Stimulated activated CD8-positive, alpha-beta memory T cell treated with anti-CD3 and anti-CD28 coated beads, Interleukin-7, amount 100 ng/mL, for 1 hour (primary cell): ENCODE measurements at places on chromosomes 11 and 22.

GRCh38 chr22:26576026-26576680 lies 13.8 kb downstream of the TPST2 start:
- no peak for DNase-seq

DNA sequence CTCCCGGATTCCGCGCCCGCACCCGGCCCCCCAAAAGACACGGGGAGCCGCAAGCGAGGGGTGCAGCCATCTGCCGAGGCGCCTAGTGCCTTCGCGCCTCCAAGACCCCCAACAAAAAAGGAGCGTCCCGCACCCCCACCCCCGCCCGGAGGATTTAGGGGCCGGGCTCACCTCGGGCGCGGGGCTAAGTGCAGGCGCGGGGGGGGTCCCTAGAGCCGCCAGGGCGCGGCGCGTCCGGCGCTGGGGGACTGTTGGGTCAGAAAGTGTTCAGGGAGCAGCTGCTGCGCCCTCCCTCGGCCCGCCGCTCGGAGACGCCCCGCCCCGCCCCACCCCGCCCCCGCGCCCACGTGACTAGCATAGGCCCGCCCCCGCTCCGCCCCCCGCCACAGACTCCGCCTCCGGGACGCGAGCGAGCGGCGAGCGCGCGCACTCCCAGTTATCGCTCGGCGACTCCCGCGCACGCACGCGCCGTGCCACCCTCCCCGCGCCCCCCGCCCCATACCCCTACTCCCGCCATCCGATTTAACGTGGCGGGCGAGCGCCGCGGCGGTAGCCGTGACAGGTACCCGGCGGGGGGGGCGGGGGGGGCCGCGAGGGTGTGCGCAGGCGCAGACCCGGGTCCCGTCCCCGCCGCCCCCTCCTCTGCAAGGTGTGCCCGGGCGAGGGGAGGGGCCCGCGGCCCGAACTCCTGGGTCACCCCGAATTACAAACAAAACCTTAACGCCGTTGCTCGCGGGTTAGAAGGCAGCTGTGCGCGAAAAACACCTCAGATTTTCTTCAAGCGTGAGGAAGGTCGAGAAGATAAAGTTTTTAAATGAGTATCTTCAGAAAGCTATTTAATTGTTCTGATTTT lies 56.2 kb downstream of the KCNJ4 start:
- peak; percentile 79 for DNase-seq

- DNase-seq: no peak
Observed at GRCh38 chr11:38252620-38253019, 1654.6 kb upstream of the RAG2 start.

- DNase-seq: no peak
Observed at GRCh38 chr22:38953091-38953490, 4.3 kb upstream of the APOBEC3A start.

DNA sequence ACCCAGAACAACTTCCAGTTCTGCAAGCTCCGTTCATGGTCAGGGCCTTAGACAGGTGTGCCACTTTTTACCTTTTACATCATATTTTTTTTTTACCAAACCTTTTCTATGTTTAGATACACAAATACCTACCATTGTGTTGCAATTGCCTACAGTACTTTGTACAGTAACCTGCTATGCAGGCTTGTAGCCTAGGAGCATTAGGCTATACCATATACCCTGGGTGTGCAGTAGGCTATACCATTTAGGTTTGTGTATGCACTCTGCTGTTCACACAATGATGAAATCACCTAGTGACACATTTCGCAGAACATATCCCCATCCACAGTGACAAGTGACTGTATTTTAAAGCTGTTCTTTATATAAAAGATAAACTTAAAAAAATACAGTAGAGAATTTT lies 29.6 kb downstream of the APIP start:
- DNase-seq: no peak

DNA sequence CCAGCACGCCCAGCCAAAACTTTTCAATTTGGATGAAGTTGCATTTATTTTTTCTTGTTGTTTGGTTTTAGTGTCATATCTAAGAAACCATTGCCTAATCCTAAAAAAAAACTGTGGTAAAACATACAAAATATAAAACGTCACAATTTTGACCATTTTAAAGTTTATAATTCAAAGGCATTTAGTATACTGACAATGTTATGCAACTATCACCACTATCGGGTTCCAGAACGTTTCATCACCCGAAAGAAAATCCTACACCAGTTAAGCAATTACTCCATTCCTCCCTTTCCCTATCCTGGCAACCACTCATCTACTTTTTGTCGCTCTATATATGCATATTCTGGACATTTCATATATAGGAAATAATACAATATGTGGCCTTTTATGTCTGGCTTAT lies 30.5 kb upstream of the PHOX2A start:
- DNase-seq: no peak

DNA sequence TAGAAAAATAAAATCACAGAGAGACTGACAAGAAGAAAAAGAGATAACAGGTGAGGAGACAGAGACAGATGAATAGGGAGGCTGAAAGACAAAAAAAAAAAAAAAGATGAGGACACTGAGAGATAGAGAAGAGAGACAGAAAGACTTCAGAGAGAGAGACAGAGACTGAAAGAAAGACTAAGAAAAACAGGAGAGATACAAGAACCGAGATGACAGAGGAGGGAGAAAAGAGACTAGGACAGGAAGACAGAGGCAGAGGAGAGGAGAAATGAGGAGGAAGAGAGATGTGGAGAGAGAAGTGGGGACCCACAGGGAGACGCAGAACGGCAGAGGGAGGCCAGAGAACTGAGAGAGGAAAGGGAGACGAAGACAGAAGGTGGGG lies 771 bp downstream of the GPR83 start:
- no peak for DNase-seq

DNA sequence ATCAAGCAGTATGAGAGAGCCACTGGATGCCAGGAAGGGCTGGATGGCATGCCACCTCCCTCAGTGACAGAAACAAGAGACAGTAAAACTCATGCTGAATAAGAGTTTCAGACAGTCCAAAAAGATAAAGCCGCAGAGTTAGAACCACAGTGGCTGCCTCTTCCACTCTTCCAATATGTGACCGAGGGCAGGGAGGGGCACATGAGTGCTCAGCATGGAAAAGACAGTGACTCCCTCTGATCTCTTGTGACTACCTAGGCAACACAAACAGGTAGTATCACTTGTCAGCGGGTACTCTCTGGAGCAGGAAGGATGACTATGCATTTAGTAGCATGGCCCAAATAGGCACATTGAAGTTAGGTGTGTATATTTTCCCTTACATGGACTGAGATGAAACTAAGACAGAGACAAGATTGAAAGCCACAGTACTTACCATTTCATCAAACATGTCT lies 295.4 kb downstream of the CADM1 start:
- DNase-seq: no peak

DNA sequence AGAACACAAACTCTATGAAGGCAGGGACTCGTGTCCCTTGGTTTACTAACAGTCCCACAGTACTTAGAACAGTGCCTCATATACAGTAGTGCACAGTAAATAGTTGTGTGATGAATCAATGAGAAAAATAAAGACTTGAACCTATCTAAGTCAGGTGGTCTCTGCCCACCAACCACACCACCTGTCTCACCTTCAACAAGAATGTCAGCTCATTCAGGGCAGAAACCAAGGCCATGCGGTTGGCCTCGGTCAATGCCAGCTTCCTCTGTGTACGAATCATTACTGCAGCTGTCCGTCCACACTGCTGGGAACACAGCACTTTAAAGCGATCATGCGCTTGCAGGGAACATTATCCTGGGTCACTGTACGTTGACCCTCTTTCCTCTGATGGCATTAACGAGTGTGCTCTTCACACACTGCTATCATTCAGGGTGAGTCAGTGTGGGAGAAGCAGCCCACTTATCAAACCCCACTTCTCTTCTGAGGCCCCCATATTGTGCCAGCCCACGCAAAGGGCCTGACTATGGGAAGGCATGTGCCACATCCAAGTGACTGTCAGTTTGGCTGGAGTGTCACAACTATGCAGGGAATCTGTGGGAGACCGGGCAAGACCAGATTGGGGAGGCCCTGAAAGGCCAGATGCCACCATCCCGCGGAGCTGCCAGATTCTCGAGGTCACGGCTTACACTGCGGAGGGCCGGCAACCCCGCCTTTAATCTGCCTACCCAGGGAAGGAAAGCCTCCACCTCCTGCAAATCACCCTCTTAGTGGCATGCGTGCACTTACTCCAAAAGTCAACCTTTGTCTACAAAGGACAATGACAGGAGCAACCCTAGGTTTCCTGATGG lies 36.1 kb downstream of the LARGE1 start:
- DNase-seq: no peak

GRCh38 chr11:129279326-129280026 lies 87.4 kb upstream of the ARHGAP32 start:
- DNase-seq: peak; percentile 37

- DNase-seq: no peak
Observed at GRCh38 chr11:45930951-45931570, 8.6 kb downstream of the LARGE2 start.

- no peak for DNase-seq
Observed at GRCh38 chr22:44001521-44001920, 22.6 kb upstream of the PARVB start.
